ENCODE measurements at places on chromosomes 1 and 21.

GRCh38 chr1:18279351-18280074, 171.9 kb downstream of the IGSF21 start:
- DNase-seq: no peak

DNA sequence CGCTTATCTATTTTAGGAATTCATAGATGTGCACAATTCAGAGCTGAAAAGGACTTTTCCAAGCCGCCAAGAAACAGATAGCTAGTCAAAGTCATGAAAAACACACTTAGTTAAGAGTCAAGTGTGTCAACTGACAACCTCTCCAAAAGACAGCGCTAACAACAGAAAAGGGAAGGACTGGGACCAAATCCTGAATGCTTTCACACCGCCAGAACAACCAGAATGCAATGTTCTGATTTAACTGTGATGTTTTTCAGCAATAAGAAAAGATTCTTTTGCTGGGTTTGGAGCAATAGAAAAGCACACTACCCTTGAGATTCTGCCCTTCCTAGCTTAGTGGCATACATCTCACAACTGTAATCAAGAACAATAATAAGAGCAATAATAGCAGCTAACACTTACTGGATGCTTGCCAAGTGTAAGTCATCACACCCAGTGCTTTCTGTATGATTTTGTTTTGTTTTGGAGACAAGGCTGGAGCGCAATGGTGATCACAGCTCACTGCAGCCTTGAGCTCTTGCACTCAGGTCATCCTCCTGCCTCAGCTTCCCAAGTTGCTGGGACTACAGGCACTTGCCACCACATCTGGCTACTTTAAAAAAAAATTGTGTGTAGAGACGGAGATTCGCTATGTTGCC, 33.9 kb upstream of the SDC3 start:
- DNase-seq: no peak

- no peak for DNase-seq
Observed at GRCh38 chr1:222886878-222887351, 72.1 kb downstream of the DISP1 start.

- no peak for DNase-seq
Observed at GRCh38 chr1:63368131-63368530, 704 bp downstream of the ALG6 start.

- peak; percentile 53 for DNase-seq
Observed at GRCh38 chr1:1122078-1122811, 6.4 kb upstream of the C1orf159 start.

GRCh38 chr1:6104631-6105030, 58.9 kb downstream of the KCNAB2 start:
- no peak for DNase-seq

DNA sequence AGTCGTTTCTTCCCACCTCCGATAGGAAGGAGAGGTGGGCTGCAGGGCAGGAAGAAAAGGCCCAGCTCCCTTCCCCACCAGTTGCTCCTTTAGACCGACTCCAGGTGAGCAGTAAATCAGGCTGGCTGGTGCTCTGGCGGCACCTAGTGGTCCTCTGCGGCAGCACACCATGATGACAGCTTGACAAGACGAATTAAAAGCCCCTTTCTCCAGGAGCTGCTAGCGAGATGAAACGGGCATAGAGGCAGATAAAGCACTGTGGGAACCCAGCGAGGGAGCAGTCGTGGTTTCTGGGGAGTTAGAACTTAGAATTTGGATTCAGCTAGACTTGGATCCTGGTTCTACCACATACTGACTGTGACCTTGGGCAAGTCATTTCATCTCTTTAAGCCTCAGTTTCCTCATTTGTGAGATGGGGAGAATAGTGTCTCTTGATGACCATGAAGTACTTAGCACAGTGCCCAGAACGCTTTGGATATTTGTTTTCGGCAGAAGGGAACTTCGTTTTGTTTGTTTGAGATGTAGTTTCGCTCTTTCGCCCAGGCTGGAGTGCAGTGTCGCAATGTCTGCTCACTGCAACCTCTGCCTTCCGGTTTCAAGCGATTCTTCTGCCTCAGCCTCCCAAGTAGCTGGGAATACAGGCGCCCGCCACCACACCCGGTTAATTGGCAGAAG, 21.8 kb upstream of the COL9A2 start:
- peak; percentile 66 for DNase-seq

DNA sequence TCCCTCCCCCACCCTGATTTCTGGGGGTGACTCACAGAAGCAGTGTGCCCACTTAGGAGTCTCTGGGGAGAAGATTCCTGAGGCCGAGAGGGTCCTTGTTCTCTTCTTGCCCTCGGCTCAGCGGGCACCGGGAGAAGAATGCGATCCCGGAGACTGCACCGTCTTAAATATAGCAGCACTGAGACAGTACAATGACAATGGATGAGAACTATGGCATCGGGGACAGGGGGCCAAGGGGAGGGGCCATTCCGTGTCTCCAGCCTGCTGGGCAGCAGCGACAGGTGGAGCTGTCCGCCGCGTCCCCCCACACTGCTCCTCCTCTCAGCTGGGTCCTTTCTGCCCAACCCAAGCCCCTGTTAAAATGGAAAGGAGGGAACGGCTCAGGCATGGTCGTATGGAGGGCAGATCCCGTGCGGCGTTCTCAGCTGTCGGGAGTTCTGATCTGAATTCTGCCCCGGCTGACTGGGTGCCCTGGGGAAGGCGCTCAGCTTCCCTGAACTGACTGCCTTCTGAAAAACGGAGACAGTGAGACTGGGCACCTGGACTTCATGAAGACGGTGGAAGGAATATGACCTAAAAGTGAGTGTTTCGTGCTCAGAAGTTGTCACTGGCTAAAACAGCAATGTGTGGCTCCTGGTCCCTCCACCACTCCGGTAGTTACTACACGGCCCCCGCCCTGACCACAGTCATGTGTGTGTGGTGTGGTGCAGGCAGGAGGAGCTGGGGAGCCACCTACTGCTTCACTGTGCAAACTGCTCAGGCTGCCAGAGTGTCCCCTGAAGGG, at the start of gene MYOM3:
TSS of gene MYOM3 (minus strand) at position 140 of the 784 bp plus-strand sequence. CDS start 3,499 bp downstream, outside the sequence.
- peak; percentile 60 for DNase-seq

DNA sequence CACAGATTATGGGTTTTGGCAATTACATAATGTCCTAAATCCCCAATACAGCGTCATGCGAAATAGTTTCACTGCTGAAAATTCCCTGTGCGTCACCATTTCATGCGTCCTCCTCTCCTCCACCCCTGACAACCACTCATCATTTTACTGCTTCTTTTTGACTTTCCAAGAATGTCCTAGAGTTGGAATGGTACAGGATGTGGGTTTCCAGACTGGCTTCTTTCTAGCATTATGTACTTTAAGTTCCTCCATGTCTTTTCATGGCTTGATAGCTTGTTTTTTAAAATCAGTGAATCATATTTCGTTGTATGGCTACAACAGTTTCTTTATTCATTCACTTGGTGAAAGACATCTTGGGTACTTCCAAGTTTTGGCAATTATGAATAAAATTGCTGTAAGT, 7.4 kb downstream of the NBPF3 start:
- no peak for DNase-seq

- no peak for DNase-seq
Observed at GRCh38 chr21:33655588-33656221, 13.4 kb downstream of the ITSN1 start.

DNA sequence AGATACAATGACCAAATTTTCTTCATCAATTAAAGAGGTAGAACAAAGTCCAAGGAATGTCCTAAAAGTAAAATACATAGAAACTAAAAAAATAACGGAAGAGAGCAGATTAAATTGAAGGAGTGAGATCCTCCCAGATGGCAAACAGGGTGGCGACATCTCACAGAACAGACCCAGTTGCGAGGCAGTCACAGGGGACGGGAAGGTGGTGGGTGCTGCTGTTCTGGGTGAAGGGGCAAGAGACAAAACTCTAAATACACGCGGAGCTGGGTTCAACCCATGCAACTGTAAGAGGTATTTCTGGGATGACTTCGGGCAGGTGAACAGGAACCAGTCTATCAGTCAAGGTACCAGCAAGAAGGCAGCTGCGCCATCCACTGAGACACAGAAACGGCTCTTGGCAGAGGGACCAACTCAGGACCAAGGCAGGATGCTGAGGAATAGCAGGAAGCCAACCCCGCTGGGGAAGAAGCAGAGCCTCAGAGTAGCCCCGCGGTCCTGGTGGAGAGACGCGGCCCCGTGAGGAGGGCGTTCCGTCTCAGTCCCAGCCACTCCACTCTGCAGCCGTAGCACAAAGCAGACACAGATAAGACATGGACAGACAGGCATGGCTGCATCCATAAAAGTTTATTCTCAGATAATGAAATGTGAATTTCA, 32.2 kb downstream of the WDR4 start:
- DNase-seq: no peak

GRCh38 chr1:187415065-187415464, 586.3 kb downstream of the PLA2G4A start:
- DNase-seq: no peak

DNA sequence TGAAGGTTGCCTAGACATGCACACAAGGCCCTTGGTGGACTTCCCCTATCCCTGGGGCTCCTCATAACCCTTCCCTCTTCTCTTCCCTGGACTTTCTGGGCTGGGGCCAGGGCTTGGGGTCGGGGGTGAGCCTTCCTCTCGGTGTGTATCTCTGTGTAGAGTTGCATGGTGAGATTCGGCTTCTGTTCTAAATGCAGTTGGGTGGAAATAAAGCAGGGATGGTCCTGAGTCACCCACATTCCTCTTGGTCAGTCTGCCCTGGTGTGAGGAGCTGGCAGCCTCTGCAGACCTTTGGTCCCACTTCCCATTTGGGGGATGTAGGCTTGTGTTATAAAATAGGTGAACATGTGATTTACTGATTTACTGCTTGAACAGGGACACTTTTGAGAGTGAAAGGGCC, 38.0 kb downstream of the ADARB1 start:
- no peak for DNase-seq

- no peak for DNase-seq
Observed at GRCh38 chr21:28773036-28773435, 219.6 kb downstream of the LTN1 start.

- DNase-seq: no peak
Observed at GRCh38 chr1:227938276-227938675, 9.5 kb downstream of the WNT9A start.

DNA sequence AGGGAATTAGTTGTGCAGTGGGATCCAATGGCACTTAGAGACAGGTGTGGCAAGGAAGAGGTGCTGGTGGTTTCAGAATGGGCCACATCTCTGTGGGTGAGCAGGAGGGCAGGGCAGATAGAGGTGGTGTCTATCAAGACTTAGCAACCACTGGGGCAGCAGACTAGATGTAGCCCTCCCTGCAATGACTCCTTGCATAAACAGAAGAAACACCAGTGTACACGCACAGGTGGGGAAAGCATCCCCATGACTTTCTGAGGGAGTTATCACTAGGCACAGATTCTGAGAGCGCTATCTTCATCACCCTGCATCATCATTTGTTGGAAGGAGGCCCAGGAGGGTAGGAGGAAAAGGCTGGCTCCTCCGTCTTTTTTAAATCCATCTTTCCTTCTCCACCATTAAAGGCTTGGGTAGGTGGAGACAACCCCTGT, 58.4 kb downstream of the PLXNA2 start:
- DNase-seq: no peak

DNA sequence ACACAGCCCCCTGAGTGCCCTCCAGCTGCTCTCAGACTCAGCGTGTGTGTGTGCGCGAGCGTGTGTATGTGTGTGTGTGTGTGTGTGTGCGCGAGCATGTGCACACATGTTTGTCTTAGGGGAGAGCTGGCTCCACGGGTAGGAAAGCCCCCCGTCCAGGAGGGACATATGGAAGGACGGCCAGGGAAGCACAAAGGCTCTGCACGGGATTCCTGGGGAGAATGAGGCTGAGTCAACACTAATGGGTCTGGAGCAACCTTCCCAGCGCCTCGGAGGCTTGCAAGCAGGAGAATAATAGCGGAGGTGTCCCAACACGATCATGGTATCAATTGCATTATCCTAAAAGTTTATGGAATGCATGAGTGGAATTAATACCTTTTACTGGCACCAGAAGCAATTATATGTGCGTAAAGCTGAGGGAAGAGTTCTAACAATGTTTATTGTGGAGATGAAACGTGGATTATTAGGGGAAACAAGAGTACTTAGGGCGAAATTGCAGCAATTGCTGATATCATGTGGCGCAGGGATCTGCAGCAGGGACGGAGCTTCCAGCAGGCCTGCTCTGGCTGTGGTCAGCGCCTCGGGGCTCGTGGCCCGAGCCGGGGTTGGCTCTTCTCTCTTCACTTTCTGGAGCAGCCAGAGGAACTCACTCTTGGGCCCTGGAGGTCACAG, 40.3 kb upstream of the CCDC27 start:
- DNase-seq: no peak

DNA sequence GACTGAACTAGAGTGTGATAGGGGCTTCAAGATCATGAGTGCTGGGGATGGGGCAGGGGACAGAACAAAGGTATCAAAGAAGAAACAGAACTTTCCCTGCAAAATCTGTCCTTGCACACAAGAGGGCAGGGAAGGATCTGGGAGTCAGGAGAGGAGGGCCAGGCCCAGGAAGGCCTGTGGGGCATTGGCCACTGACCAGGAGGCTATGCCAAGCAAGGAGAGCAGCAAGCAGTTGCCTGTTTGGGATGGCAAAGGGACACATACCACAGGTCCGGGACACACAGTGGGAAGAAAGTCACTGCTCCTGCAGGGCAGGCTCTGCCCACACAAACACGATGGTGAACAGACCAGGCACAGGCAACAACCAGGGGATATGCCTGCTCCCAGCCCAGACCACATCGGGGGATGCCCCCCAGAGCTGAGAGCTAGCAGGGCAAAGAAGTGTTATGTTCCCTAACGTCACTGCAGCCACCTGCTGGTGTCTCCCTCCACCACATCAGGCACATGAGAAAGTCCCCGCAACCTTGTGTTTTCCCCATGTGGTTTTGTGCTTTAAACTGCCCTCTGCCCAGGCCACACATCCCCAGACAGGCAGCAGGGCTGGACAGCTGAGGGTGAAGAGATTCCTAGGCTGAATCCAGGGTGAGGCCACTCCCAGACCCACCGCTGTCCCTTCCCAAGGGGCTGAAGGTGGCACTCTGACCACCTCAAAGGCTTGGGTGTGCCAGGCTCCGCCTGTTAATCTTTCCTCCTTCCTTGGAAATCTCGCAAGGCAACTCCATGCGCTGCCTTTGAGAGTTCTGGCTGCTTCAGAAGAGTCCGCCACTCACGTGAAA, 53.6 kb downstream of the KIF21B start:
- DNase-seq: no peak

GRCh38 chr1:208272311-208272710, 28.1 kb upstream of the PLXNA2 start:
- DNase-seq: no peak

DNA sequence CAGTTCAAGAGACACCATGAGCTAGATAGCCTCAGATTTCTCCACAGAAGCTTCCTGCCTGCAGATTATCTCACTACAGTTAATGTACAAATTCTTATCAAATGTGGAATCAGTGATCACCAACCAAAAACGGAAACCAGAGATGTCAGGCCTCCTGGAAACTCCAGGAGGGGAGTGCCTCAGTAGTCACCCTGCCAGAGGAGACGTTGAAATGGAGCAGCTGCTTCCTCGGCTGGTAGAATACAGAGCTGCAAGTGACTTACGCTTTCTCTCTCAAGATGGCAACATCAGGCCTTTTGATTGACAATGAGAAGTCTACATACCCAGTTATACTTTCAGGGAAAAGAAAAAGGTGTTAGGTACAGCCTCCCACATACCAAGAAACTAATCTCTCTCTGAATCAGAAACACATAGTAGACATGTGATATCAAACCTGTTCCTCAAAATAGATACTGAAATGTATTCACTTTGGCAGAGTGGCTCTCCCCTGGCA, 52.2 kb downstream of the ACP6 start:
- peak; percentile 6 for DNase-seq

All from inflammatory macrophage treated with lipopolysaccharide for 1 hour (primary cell).